Stimulated activated CD8-positive, alpha-beta memory T cell treated with anti-CD3 and anti-CD28 coated beads, Interleukin-2, amount 100 ng/mL, for 1 hour (primary cell): ENCODE measurements at places on chromosomes 2 and 18.

- no peak for DNase-seq
These were observed 136.7 kb downstream of the TMEM247 start for GRCh38 chr2:46615986-46616485.

- DNase-seq = no peak
These were observed 99.5 kb downstream of the SLC4A3 start for GRCh38 chr2:219726916-219727315.

DNA sequence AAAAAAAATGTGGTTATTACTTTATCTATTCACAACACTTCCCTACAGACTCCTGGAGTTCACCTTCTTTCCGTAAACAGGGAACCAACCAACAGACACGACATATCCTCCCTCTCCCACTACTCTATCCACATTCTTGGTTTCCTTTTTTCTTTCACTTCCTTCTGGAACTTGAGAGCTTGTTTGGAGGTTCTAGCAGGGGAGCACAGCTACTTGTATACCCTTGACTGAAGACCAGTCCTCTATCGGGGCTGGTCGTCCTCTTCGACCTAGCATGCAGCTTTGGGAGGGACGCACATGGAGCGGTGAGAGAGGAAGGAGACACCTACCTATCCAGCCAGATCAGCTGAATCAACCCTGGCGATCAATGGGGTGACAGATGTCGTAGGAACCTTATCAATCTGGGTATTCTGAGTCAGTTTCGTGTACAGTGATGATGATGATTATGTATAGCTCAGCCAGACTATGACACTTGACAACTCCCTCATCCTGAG, 43.5 kb upstream of the MSH2 start:
- no peak for DNase-seq

GRCh38 chr2:28395334-28396061, 2.8 kb downstream of the FOSL2 start:
- DNase-seq = no peak

DNA sequence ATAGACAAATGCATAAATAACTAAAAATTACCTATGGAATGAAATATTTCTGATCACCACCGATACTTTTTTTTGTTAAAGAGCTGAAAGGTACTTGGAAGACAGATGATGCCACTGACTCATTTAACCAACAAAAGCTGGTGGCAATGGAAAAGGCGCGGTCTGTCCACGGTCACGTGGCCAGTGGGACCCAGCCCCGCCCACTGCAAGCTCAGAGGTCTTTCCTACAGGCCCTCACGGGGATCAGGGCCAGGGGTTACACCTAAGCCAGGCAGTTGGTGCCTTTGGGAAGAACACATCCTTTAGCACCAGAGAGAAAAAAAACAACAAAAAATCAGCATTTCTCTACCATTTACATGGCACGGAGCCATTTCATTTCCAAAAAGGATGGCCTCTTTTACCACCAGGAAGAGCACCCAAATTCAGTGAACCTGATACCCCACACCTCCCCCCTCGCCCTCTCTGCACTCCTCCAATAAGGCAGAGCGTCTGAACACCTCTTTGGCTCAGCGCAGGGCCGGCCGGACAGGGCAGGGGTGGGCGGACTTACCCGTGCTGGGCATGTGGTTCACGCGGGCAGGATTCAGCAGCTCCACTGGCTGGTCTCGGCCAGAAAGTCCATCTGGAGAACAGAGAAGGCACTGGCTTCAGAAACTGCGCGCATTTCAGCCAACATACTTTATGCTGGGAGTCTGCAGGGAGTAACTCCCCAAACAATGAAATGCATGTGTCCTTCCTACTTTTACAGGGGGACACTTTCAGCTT, 164.6 kb downstream of the HDAC4 start:
- no peak for DNase-seq

GRCh38 chr2:6780765-6781274, 84.9 kb downstream of the CMPK2 start:
- DNase-seq = no peak

GRCh38 chr2:220892018-220892634, 680.0 kb downstream of the EPHA4 start:
- DNase-seq = no peak

DNA sequence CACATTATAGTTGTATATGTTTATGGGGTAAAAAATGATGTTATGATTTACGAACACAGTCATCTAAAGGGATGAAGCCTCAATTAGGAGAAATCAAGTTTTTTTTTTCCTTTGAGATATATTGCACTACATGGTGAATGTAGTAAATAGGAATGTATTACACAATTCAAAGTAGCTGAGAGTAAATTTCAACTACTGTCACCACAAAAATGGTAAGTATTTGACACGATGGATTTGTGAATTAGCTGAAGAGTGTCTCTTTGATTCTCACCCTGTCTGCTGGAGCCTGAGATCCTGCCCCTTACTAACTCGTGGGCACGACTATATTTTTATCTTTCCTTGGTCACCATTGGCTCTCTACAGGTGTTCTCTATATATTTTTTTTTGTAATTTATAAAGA, 540.4 kb upstream of the DSEL start:
- no peak for DNase-seq

- DNase-seq = no peak
These were observed 34.7 kb downstream of the NHEJ1 start for GRCh38 chr2:219125886-219126270.

DNA sequence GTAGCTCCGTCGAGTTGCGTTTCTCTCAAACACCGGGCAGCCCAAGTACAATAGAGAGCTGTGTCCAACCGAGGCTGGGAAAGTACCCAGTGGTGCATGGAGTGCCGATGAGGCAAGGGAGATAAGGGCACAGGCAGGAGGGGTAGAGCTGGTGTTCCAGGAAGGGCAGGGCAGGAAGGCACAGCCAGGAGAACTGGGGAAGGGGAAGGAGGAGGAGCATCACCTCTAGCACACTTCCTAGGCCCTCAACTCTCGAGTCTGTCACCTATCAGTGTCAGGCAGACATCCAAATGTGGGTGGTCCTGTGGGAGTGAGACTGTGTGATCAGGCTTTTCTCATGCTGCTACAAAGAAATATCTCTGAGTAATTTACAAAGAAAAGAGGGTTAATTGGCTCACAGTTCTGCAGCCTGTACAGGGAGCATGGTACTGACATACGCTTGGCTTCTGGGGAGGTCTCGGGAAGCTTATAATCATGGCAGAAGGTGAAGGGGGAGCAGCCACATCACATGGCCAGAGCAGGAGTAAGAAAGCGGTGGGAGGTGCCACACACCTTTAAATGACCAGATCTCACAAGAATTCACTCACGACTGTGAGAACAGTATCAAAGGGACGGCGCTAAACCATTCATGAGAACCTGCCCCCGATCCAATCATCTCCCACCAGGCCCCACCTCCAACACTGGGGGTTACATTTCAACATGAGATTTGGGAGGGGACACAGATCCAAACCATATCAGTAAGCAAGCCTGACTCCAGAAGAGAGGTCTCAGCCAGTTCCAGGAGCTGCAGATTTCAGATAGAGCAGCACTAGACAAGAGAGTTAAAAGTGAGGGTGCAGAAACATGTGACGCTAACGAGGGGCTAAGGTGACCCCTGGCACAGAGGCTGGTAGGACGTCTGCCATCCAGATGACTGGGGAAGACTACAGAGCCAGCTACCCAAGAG, 75.7 kb downstream of the MBOAT2 start:
- DNase-seq = no peak

DNA sequence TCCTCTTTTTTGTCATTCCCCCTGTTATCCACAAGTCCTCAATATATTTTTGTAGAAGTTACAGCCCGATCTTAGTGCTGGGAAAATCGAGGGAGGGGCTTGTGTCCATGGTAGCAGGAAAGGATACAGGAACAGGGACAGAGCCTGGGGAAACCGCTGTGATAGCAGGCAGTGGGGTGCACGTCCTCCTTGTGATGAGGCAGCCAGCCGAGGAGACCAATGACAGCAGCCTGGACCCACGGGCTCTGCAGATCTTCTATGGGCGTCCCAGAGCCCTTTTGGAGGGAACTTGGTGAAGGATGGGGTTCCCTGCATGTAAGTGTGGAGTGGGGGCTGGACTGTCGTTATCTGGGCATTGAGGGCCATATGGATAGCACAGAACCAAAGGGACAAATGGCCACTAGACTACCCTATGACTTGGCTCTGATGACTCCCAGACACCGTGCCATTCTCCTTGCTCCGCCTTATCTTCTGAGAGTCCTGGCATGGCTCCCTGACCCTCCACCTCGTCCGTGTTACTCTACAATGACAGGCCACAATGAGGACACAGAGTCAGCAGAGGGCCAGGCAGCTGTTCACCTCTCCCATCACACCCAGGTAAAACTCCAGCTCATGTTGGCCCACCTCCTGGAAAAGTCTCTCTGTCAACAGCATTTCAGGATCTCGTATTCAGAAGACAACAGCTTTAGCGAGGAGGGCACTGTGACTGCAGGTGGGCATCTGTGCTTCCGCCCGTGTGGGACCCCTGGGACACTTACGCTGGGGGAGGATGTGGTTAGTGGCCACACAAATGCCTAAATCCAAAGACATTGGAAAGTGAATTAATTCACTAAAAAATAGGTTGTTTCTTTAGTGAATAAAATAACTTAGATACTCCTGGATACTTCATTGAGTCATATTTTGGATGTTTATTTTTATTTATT, 100.1 kb downstream of the VAPA start:
- no peak for DNase-seq

DNA sequence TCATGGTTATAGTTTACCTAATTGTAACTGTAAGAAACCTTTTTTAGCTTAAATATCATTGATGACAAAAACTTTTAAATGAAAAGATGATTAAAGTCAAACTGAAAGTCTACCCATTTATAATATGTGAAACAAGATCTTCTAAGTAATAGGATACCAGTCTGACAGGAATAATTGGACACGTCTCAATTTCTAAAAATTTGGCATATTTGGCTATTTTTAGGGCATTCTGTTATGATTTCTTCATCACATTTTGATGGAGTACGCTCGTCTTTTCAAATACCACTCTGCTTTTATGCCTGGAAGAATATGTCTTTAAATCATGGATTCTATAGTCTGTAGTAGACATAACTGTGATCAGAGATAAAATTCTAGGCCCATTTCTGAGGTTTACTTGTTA, 1.3 kb downstream of the R3HDM1 start:
- no peak for DNase-seq

- no peak for DNase-seq
These were observed 49.4 kb downstream of the TSPYL6 start for GRCh38 chr2:54206596-54206995.

DNA sequence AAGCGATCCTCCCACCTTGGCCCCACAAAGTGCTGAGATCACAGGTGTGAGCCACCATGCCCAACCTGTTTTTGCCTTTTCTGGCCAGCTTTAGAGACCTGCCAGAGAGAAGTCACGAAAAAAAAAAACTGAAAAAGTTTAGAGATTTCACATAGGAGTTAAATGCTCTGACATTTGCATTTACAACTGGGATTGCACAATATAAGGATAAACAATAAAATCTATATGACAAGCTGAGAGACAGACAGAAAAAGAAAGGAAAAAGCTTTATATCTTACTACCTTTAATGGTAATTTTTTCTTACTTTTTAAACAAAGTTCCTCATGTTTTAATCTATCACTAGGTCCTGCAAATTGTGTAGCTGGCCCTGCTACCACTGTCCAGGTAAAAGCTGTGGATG, 466.5 kb downstream of the TXNL1 start:
- DNase-seq = no peak

- DNase-seq = no peak
These were observed 48.8 kb downstream of the STK39 start for GRCh38 chr2:168198476-168199207.

DNA sequence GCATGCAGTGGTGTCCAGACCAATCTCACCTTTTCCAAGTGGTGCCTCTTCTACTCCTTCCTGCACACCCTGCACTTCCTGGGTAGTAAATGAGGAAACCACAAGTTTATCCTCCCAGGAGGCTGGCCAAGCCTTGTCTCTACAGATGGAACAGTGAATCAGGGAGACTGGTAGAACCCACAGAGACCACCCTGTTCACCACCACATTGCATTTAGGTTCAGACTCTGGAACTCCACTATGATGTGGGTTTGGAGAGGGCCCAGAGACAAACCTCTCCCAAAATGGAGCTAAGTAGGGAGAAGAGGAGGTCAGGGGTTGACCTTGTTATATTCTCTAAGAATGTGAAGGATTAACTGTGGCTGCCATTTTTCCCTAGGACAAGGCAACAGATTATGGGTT, 102.8 kb upstream of the FZD7 start:
- no peak for DNase-seq

DNA sequence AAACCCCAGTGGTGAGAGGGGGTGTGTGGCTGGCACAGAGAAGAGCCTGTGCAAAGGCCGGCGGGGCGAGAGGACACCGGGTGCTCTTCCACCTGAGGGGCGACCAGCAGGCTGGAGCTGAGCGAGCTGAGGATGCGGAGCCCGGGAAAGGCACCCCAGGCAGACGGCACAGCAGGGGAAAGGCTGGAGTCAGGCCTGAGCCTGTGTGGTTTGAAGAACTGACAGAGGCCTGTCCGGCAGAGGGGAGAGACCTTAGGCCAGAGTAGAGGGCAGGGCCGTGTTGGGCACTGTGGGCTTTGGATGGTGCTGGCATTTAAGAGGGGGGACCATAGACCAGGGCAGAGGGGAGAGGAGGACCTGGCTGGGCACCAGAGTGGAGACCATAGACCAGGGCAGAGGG, 149.8 kb downstream of the RTP5 start:
- no peak for DNase-seq

DNA sequence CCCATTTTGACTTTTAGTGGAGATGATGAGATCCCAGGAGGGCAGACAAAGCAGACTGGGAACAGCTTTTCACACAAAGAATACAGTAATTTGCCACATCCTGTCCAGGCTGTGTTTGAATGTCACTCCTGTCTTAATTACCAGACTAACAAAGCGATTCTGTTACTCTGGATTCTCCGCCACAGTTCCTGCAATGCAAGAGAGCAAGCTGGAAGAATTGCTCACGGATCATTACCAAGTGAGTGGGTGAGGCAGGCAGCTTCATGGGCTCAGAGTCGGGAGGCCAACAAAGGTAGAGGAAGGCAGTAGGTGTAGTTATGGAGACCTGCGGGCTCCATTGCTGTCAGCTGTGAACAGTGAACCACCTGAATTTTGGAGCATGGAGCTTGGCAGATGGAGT, 250.5 kb upstream of the ATP5MC3 start:
- no peak for DNase-seq

- DNase-seq = no peak
These were observed 29.8 kb upstream of the EPB41L5 start for GRCh38 chr2:119983108-119983507.

GRCh38 chr2:239006622-239007285, 158.9 kb downstream of the TWIST2 start:
- no peak for DNase-seq

DNA sequence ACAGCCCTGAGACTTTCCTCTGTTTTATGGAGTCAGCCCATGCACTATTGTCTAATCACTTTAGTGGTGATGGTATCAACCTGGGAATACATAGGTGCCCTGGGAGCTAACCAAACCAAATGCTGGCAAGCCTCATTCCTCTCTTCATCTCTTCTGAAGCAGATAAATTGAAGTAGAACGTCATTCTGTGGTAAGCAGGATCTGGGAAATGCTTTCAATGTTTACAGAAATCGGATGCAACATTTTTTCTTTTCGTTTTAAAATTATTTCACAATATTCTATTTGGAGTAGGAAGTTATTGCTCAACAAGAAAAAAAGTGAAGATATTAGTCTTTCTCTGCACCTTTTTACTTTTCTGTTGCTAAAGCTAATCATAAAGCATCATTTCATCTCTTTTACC, 114.2 kb downstream of the RBMS1 start:
- no peak for DNase-seq

GRCh38 chr2:167177196-167177595, 288.9 kb downstream of the XIRP2 start:
- no peak for DNase-seq
